ENCODE measurements at places on chromosomes 1 and 21. TPM values are rescaled to one million over a fixed set of nuclear protein-coding genes. Genes with fewer than 3 reads are reported as not detected.

DNA sequence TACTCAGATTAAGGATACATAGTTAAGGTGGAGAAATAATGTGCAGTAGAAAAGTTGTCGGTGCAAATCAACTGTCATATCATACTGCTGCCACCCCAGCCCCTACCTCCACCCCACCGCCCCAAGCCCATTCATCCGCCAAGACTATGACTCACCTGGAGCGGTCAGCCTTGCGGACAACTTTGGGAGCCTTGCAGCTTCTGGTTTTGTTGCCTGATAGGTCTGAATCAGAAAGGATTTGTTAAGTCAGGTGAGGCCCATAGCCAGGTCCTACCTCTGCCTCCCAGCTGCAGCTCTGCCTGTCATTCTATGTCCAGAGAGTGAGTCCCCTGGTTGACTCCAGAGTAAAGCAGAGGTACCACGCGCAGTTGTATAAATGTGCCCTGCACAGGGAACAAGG, 12.6 kb downstream of the C1orf162 start:
- no peak for DNase-seq

The SPRR3 gene
- not detected for total RNA-seq

DNA sequence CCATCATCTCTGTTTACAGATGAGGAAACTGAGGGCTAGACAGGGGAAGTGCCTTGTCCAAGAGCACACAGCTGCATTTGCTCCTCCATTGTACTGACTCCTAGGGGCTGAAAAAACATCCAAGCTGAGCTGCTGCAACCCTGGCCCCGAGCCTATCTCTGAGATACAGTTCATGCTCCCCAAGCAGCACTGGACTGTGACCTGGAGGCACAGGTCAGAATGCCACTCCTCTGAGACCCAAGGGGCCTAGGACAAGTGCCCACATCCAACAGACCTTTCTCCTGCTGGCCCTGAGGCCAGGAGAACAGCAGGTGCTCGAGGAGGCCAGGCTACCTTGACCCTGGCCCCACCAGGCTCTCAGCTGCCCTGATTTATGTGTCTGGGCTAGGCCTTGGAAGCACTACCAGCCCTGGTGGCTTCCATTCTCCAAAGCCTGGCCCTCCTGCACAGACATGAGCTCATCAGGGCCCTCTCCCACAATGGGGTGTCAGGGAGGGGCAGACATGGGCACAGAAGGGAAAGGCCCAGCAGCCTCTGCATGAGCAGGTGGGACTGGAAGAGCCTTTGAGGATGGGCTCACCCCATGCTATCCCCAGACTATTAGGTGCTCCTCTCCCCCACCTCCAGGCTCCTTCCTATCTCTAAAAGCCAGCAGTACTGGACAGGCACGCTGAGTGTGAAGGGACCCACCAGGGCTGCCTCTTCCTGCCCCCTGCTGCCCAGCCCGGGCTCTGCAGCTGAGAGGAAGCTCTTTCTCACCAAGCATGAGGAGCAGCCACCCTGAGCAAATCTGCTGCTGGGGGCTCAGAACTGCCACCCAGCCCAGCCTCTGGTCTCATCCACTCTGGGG, 18.8 kb downstream of the ADGRB2 start:
- DNase-seq: peak; percentile 77

DNA sequence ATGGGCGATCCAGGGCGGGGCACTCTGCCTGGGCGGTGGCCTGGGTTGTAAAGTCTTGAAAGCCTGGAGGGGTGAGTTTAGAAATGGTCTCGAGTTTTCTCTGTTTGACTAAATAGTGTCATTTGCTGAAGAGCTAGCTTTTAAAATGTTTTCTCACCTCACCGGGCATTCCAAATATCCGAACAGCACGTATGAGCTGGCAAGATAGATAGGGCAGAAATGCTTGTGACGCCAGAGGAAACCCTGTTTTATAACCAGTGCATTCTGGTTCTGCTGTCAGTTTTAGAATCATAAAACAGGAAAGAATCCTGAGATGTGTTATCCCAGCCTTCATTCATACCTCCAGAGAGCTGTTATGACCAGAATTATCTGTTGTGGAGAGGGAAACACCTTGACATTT, 725 bp downstream of the RTCA start:
- DNase-seq: no peak

DNA sequence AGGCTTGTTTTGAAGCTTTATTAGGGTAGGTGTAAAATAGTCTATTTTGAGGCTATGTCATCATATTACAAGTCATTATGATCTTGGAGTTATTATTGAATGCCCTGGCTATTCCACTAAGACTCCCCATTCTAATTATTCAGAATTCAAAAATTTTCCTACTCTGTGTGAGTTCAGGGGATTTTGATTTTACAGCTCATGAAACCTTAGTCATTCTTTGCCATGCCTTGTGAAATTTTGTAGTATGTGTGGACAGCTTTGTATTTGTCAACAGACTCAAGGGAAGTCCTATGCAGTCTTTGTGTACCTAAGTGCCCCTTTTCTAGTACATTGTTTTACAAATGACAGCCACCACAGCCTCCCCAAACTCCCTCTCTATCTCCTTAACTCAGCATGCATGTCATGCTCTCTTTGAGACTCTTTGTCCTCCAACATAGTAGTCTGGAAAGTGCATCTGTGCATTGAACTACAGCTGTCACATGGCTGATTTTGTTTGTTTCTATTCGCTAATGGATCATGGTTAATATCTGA, 28.0 kb downstream of the CD1D start:
- DNase-seq: no peak

DNA sequence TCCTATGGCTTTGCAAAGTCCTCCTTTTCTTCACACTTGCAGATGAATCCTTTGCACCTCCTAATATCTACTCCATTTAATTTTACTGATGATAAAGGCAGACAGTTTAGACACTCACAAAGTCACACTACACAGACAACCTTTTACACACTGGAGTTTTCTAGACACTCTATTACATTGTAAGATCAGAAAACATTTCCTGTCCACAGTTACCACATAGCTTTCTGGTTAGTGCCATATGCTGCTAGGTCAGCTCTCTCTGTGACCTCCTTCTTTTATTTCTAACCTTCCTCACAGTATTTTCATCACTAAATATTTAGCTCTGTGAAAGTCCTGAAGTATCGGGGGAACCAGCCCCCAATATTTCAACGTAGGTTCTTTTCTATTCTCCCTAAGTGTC, 5.1 kb downstream of the SH2D1B start:
- no peak for DNase-seq

GRCh38 chr21:19807201-19807600, 1191.0 kb upstream of the NCAM2 start:
- no peak for DNase-seq

GRCh38 chr1:116119876-116120275, 8.7 kb downstream of the MAB21L3 start:
- no peak for DNase-seq

The OLIG1 gene
- total RNA-seq: 0.27 TPM

The SPATA21 gene
- total RNA-seq: not detected

The GPBP1L1 gene
- total RNA-seq: 71.6 TPM

- no peak for DNase-seq
Observed at GRCh38 chr21:46179708-46180078, 4.6 kb downstream of the SPATC1L start.

All from left cardiac atrium (tissue), 4 donors.